ENCODE measurements at places on chromosomes 3 and 15.

GRCh38 chr15:48190932-48191573 is 412 bp upstream of the CTXN2 start:
- peak; percentile 82 for DNase-seq

GRCh38 chr15:90860450-90860849 is 7.9 kb upstream of the FURIN start:
- DNase-seq = no peak

DNA sequence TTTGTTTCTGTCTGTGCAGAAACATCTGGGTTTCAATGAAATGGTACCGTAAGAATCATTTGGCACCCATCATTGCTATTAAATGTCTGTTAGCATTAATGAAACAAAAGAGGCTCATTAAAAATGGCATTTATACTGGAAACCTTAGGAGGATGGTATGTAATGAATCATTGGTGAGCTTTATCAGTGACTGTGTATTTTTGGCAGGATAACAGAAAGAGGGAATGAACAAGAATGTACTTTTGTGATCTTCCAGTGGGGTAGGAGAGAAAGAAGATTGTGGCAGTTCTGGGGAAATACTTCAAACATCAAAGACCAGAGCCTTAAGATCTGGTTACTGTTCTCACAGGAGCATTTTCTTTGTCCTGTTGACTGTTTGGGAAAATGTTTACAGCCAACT is 4.7 kb upstream of the DCBLD2 start:
- DNase-seq = no peak

- peak; percentile 66 for DNase-seq
Measured at GRCh38 chr3:188863999-188864406, 307.8 kb upstream of the TPRG1 start.

- no peak for DNase-seq
Measured at GRCh38 chr15:48915861-48916260, 37.9 kb downstream of the EID1 start.

DNA sequence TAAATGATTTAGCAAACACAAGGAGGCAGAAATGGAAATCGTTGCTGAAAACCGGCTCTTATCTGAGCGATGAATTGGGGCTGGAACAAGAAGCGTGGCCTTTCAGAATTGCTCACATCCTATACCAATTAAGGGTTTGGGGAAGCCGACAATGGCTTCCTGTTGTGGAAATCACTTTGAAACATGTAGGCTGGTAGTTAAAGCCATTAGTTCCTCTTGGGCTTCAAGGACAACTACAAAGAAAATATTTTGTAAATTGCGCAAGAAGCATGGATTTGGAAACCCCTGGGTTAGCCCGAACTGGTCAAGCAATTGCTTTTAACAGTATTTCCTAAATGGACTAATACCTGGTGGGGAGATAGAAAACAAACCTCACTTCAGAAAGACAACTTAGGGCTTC is 182.4 kb downstream of the ADAMTS9 start:
- no peak for DNase-seq

DNA sequence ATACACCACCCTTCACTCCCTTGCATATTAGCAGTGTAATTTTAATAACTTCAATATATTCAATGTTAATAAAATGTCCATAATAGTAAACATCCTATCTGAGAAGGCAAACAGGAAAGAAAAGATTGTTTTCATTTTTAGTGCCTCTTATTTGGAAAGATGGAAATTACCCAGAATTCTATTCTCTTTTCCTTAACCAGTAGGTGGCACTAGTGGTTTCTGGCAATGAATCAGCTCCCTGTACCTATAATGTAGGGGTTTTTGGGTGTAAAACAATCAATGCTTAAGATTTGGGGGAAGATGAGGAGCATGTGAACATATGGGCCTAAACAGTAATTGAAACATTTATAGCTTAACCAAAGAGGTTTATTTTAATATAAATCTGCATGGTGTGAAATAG is 5.7 kb upstream of the SEMA6D start:
- no peak for DNase-seq

DNA sequence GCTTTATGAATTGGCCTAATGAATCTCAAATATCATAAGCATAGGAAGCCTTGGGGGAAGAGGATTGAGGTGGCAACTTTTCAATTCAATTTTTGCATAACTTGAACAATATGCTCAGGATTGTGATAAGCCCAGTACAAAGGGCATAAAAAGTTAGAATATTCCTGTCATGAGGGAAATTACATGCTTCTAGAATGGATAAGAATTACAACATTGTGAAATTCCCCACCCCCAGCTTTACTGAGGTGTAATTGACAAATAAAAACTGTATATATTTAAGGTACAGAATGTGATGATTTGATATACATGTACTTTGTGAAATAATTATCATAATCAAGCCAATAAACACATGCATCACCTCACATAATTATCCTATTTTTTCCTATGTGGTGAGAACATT is 132.6 kb upstream of the TNIK start:
- no peak for DNase-seq

- DNase-seq = no peak
Measured at GRCh38 chr15:41334293-41335120, 1.8 kb downstream of the NUSAP1 start.

- DNase-seq = no peak
Measured at GRCh38 chr15:86054338-86054737, 25.3 kb upstream of the AGBL1 start.

- DNase-seq = no peak
Measured at GRCh38 chr3:132645058-132645457, 14.6 kb downstream of the ACAD11 start.

- DNase-seq = no peak
Measured at GRCh38 chr3:42157540-42158538, 66.7 kb downstream of the TRAK1 start.

GRCh38 chr15:100229181-100230163 is 112.3 kb downstream of the ADAMTS17 start:
- DNase-seq = no peak

GRCh38 chr3:43453981-43454380 is 167.6 kb downstream of the SNRK start:
- no peak for DNase-seq

- peak; percentile 73 for DNase-seq
Measured at GRCh38 chr3:128584412-128585020, 66.1 kb downstream of the RPN1 start.

DNA sequence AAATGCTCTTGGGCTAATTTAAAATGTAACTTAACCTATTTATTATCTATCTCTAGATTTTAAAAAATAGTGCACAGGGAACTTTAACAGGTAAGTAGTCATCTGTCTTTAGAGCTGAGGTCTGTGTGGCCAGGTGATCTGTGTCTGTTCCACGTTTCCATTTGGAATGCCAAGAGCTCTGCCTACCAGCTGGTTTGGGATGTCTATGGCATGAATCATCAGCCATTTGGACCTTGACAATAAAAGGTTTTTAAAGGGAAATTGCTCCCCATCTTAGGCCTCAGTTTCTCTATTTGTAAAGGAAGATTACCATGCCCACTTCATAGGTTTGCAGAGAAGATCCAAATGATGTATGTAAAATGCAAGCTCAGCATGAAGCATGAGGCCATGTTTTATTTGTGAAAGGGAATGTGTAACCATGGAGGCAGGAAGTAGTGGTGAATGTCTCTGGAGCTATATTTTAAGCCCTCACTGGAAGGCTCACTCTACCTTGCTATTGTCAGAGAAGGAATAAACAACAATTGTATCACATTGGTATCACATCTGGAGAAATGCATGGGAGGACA is 548.1 kb upstream of the LMCD1 start:
- no peak for DNase-seq

GRCh38 chr3:169384573-169384972 is 278.9 kb downstream of the MECOM start:
- no peak for DNase-seq

DNA sequence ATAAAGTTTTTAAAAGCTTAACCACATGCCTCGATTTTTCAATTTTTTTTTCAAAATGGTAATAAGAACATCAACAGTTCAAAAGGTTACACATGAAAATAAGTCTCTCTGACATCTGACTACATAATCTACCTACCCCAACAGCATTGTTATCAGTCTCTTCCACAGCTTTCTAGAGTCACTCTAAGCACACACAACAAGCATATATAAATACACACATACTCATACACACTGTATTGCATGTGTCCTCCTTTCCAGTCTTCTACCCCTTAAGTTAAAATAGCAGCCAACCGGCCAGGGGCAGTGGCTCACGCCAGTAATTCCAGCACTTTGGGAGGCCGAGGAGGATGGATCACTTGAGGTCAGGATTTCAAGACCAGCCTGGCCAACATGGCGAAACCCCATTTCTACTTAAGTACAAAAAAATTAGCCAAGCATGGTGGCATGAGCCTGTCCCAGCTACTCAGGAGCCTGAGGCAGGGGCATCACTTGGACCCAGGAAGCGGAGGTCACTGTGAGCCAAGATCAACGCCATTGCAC is 12.2 kb downstream of the TBL1XR1 start:
- no peak for DNase-seq

- DNase-seq = no peak
Measured at GRCh38 chr3:144369129-144369879, 397.7 kb downstream of the DIPK2A start.

DNA sequence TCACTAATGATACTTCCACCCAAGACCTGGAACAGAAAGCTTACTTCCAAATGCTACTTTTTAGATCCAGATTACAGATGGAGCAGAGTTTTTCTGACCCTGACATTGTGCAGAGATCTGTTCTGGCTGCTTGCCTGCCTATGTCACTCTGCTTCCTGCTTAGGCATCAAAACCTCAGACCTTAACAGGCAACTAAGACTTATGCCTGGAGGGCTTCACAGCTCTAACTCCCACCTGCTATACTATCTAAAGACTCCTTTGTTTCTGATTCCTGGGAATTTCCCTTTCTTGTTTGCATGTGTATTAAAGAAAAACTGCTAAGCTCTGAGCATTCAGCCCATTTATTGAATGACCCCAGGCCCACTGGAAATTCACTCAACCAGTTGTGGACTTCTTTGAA is 157.4 kb upstream of the NPHP3 start:
- DNase-seq = no peak

DNA sequence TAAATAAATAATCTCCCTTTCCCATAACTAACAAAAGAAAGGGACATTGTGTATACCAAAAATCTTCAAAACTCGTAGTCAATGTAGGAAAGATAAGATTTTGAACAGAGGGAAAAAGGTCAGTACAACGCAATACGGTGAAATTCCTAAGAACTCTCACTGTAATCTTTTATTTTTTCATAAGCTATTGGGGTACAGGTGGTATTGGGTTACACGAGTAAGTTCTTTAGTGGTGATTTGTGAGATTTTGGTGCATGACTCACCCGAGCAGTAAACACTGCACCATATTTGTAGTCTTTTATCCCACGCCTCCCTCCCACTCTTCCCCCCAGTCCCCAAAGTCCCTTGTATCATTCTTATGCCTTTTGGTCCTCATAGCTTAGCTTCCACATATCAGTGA is 718.0 kb downstream of the TBL1XR1 start:
- DNase-seq = no peak

GRCh38 chr3:70716832-70717231 is 404.4 kb upstream of the MDFIC2 start:
- DNase-seq = no peak

DNA sequence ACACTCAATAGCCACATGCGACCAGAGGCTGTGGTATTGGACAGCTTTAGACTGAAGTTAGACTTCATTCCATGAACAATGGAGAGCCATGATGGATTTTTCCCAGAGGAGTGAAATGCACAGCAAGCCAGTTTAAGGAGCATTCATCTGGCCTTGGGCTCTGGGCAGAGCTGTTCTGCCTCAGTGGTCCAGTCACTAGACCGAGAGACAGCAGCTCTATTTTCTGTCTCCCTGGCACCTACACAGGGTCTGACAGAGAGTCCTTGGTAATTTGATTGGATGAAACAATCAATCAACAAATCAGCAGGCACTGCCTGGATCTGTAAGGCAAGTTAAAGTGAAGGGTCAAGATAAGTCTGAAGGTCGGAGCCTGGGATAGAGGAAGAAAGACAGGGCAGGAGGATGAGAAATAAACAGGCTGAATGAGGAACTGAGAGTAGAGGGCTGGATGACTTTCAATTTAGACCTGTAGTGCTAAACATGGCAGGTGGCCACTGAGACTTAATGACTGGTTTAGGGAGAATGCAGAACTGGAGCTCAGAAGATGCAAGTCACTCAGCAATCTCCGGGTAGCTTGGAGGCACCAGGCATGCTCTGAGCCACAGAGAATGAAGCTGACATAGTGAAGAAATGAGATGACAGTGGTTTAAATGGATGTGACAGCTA is 98.5 kb upstream of the SLC25A36 start:
- DNase-seq = no peak

- peak; percentile 21 for DNase-seq
Measured at GRCh38 chr3:18900994-18901393, 247.3 kb upstream of the KCNH8 start.

DNA sequence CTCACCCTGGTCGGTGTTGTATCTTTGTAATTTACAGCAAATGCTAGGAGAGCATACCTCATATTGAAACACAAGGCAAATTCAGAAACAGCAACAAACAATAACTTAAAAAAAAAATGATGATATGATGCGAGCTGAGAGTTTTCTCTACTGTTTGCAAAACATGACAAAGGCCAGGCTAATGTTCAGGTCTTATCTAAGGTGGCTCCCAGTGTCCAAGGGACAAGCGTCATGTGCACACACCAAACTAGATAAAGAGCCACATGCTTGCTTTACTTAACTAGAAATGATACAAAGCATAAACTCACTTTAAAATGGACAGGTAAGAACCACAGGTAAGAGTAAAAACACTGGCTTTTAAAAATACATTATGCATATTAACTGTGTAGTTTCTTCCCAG is 375.9 kb downstream of the FOXP1 start:
- DNase-seq = no peak

- DNase-seq = no peak
Measured at GRCh38 chr3:39133093-39133490, 20.3 kb downstream of the CSRNP1 start.

GRCh38 chr3:46536758-46537157 is 29.3 kb downstream of the LRRC2 start:
- DNase-seq = no peak

DNA sequence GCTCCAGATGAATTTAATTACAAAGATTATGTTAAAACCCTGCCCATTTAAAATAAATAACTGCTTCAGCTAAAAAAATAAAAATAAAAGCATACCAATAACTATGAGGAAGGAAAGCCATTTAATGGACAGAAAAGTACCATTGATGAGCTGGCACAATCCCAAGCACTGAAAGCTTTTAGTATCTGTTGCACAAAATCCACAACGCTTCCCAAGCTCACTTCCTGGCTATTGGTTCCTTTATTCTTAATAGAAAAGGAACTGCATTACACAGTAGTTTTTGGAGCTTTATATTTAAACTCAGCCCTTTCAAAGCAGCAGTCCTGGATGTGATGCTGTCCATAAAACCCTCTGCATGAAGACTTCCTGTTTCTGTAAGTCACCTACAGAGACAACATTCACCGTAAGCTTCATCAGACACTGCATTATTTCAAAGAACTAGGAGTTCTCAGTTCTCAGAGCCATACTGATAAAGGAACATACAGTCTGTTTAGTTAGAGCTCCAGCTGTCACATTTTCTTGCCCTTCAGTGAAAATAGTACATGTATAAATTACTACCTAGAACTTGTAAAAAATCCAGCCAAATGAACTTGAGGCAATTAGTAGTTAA is 81.5 kb downstream of the CSNK1G1 start:
- no peak for DNase-seq

GRCh38 chr3:45604999-45605398 is 10.4 kb downstream of the LIMD1 start:
- DNase-seq = no peak

- no peak for DNase-seq
Measured at GRCh38 chr3:105571005-105571404, 204.3 kb downstream of the ALCAM start.

- no peak for DNase-seq
Measured at GRCh38 chr3:171753025-171753472, 57.2 kb downstream of the PLD1 start.
